ENCODE measurements at places on chromosomes 2 and 18.
A peak's percentile ranks its signal among the peaks of the same experiment; 100 is the strongest.

DNA sequence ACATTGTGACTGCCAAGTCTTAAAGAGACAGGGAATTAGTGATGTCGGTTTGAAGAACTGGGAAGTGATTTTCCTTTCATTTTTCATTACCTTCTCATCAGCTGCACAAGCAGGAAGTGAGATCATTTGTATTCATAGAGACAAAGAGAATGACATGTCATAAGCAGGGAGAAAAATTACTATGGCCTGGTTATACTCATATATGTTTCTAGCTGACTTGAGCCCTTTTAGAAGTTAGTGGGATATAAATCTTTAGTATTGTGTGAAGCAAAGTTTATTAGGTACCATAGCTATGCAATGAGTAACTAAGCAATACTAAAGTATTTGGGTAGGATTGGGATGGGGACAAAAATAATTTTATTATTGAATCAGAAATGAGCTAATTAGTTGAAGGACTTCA is 284.1 kb downstream of the PID1 start:
- H3K27me3 ChIP-seq = no peaks in the 10 kb centered on the region
- H3K4me1 ChIP-seq = no peaks in the 10 kb centered on the region
- no peak overlapping the region for H3K27ac ChIP-seq
- no peak overlapping the region for H3K4me3 ChIP-seq
- DNase-seq = no peak

- no peaks in the 10 kb centered on the region for H3K36me3 ChIP-seq
- no peaks in the 10 kb centered on the region for H3K4me1 ChIP-seq
- no peak for DNase-seq
- no peaks in the 10 kb centered on the region for H3K27me3 ChIP-seq
- H3K27ac ChIP-seq = no peak overlapping the region
These were observed 176.8 kb upstream of the GLI2 start for GRCh38 chr2:120558847-120559246.

- H3K27me3 ChIP-seq = no peaks in the 10 kb centered on the region
- no peak for DNase-seq
- H3K4me1 ChIP-seq = no peaks in the 10 kb centered on the region
- H3K27ac ChIP-seq = peak overlapping the region; percentile 6
- no peak overlapping the region for H3K4me3 ChIP-seq
- no peaks in the 10 kb centered on the region for H3K36me3 ChIP-seq
These were observed 74.7 kb downstream of the BMPR2 start for GRCh38 chr2:202450785-202451184.

GRCh38 chr2:128169933-128170709 is 79.1 kb downstream of the UGGT1 start:
- no peak for DNase-seq
- H3K4me1 ChIP-seq = no peaks in the 10 kb centered on the region

GRCh38 chr18:37529863-37530262 is 35.7 kb downstream of the CELF4 start:
- peaks cover 9% of the 10 kb centered on the region for H3K27me3 ChIP-seq
- no peak overlapping the region for H3K4me3 ChIP-seq
- H3K4me1 ChIP-seq = peaks cover 19% of the 10 kb centered on the region
- H3K27ac ChIP-seq = no peak overlapping the region
- no peaks in the 10 kb centered on the region for H3K36me3 ChIP-seq

DNA sequence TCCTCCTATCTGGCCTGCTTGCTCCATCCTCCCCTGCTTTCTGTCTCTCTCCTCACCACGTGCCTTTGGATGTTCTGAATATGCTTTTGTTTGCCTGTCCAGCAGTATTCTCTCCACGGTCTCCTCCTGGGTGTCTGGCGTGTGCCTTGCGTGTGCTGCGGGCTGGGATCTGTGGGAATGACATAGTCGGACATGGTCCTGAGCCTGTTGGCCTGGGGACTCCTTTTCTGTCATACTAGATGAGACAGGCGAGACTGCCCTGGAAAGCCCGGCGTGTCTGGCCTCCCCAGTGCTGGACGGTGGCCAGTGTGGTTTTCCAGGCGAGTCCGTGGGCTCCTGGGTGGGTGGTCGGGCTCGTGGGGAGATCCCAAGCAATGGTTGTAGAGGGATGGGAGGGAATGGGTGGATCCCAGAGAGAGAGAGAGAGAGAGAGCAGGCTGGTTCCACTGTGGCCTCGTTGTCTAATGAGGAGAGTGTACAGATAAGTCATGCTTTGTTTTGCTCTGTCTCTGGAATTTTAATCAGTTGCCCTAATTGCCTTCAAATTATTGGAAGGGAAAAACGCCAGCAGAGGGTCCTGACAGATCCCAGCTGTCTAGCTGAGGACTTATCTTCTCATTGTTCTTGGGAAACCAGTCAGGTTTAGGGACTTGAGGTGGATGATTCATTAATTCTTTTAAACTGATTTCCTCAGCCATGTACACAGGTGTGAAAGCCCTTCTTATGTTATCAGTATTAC is 58.3 kb downstream of the HPCAL1 start:
- H3K27me3 ChIP-seq = no peaks in the 10 kb centered on the region
- H3K4me3 ChIP-seq = no peak overlapping the region
- DNase-seq = no peak
- H3K36me3 ChIP-seq = peaks cover 8% of the 10 kb centered on the region
- H3K4me1 ChIP-seq = peaks cover 6% of the 10 kb centered on the region
- no peak overlapping the region for H3K27ac ChIP-seq

DNA sequence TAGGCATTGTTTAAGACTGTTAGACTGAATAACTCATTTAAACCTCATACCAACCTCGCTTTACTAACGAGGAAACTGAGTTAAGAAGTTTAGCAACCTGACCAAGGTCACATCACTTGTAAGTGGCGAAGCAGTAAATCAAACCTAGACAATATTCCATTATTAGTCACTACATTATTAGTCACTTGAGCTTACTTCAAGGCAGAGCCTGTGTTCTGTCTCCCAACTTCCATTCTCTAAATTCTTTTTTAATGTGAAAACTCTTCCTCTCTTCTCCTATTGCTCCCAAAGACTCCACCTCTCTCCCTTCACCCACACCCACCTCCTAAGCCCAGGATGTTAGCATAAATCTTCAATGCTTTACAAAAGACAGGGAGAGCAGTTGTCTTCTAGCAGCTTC is 156.5 kb downstream of the ARL6IP6 start:
- H3K27ac ChIP-seq = no peak overlapping the region
- no peaks in the 10 kb centered on the region for H3K27me3 ChIP-seq
- no peak overlapping the region for H3K4me3 ChIP-seq
- no peak for DNase-seq
- no peaks in the 10 kb centered on the region for H3K4me1 ChIP-seq

GRCh38 chr2:127810156-127810618 is 784 bp downstream of the WDR33 start:
- peak overlapping the region; percentile 87 for H3K27ac ChIP-seq
- peak overlapping the region; percentile 76 for H3K4me3 ChIP-seq
- no peaks in the 10 kb centered on the region for H3K27me3 ChIP-seq
- no peak for DNase-seq
- H3K4me1 ChIP-seq = peaks cover 47% of the 10 kb centered on the region
- H3K36me3 ChIP-seq = no peaks in the 10 kb centered on the region

GRCh38 chr2:105746177-105747080 is 1.7 kb downstream of the NCK2 start:
- H3K27ac ChIP-seq = peak overlapping the region; percentile 87
- no peaks in the 10 kb centered on the region for H3K27me3 ChIP-seq
- DNase-seq = no peak
- peak overlapping the region; percentile 68 for H3K4me3 ChIP-seq
